Stimulated activated CD8-positive, alpha-beta memory T cell treated with anti-CD3 and anti-CD28 coated beads, Interleukin-15, amount 100 ng/mL, for 4 hours (primary cell): ENCODE measurements at places on chromosomes 5 and 9.

- DNase-seq: peak; percentile 10
These were observed 1.0 kb upstream of the PTBP3 start for GRCh38 chr9:112334432-112334841.

- DNase-seq: no peak
These were observed 278.1 kb downstream of the ICE1 start for GRCh38 chr5:5700549-5700948.

GRCh38 chr5:36839489-36840476 is 36.8 kb upstream of the NIPBL start:
- no peak for DNase-seq

DNA sequence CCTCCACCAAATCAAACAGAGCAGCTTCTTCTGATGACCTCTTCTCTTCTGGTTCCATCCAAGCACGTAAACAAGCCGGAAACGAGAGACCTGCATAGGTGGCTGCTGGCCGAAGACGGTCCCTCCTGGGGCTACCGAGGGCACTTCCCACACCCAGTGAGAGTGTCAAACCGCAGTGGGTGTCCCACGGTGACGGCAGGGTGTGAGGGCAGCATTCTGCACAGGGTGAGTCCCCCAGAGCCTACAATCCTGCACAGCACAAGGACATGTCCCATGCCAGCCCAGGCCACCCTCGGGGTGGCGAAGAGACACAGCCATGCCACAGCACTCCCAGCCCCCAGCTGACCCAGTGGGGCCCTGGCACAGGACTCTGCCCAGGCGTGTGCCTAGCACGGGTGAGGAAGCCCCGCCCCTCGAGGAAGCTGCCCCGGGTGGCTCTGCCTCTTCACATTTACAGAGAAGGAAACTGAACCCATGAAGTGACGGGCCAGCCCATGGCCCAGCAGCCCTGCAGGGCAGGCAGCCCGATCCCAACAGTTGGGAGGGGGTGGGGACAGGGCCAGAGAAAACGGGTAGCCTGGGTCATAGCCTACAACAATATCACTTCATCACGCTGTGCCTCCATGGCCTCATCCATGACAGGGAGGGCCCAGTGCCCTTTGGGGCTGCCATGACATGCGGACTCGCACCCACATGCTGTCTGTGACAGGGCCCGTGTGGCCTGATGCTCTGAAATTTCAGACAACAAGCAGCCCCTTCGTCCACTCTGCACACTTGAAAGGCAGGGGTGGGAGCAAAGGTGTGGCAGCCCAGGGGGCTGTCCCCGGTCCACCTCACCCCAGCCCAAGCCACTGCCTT is 43.2 kb downstream of the SEMA4D start:
- no peak for DNase-seq

- DNase-seq: no peak
These were observed 173.9 kb upstream of the PPP1R26 start for GRCh38 chr9:135305546-135306180.

DNA sequence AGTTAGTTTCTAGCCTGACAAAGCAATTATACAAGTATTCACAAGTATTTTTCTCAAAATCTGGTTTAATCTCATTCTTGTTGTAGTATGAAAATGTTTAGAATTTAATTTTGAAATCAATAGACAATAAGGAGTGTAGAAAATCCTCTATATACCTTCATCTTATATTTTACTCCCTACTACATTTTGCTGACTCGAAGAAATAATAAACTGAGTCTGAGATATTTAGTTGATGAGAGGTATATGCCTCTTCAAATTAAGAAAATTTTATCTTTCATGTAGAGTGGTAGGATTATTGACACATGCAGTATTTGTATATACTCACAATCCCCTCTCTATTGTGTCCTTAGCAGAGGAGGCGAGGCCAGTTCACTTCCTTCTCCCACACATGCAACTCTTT is 477.7 kb downstream of the MAN2A1 start:
- no peak for DNase-seq

- DNase-seq: no peak
These were observed 5.7 kb downstream of the GFM2 start for GRCh38 chr5:74761241-74761640.

DNA sequence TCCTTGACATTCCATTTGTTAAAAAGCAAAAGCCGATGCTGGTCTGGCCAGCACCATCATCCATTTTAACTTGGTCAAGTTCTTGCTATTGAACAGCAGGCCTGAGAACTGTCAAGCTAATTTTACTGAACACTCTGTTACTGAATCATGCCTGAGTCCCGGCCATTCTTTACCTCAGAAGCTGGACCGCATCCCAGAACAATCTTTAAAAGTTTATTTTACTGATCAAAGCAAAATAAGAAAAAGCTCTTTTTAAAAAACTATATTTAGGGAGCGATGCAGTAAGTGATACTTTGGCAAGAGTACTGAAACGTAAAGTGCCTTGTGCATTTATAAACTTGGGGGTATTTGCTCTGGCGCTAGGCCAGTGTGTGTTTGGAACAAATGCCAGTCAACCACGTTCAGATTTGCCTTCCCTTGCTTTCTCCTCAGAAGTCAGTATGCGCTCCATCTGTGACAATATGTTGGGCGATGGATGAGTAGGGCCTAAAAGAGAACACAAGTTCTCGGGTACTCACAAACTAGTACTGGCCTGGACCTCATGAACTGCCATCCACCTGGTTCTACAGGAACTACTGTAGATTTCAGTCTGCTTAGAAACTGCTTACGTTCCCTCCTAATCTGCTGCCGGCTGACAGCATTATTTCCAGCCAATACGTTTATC is 161.9 kb downstream of the MAPKAP1 start:
- no peak for DNase-seq

- no peak for DNase-seq
These were observed 274.6 kb downstream of the ANXA1 start for GRCh38 chr9:73426269-73426668.

- no peak for DNase-seq
These were observed 690.4 kb downstream of the SLCO4C1 start for GRCh38 chr5:101605700-101606099.

DNA sequence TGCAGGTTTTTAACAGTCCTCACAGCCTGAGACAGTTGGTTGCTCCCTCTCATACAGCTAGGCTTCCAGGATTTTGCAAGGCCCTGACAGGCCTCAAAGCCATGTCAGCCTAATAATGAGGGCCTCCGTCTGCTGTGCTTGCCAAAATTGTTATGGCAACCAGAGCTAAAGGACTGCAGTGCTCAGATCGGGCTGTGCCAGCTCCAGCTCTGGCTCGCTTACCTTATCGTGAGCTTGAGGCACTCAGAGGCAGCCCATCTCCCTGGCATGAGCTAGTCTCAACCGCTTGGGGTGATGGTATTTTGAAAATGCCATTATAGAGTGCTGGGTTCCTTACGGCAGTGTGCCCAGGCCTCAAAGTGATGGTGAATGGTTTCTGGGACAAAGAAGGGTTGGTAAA is 8.4 kb downstream of the MTAP start:
- no peak for DNase-seq

DNA sequence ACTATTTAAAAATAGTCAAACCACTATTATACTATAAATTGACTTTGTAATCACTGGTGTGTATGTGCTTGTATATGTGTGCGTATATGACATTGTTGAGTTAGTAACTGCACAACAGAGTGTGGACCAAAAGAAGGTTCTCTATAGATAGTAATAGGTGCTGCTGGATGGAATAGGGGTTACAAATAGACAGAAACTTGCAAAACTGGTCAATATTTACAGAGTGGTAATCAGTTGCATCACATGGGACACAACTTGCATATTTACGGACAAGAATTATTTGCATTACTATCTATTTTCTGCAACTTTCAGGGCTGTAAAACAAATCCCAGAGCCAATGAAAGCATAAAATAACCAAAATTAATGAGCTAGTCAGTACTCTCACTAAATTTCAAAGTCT is 42.4 kb downstream of the TNFSF8 start:
- DNase-seq: no peak

GRCh38 chr5:96855031-96855872 is 21.0 kb upstream of the ERAP2 start:
- no peak for DNase-seq

GRCh38 chr5:56313004-56313531 is 79.9 kb upstream of the ANKRD55 start:
- DNase-seq: no peak

DNA sequence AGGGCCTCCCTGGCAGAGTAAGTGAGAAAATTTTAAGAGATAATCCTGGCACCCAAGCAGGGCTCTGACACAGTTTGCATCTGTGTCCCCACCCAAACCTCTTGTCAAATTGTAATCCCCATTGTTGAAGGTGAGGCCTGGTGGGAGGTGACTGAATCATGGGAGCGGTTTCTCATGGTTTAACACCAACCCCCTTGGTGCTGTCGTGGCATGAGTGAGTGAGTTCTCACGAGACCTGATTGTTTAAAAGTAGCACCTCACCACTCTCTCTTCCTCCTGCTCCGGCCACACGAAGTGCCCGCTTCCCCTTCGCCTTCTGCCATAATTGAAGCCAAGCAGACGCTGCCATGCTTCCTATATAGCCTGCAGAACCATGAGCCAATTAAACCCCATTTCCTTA is 80.1 kb downstream of the FBXW11 start:
- no peak for DNase-seq

GRCh38 chr5:128636361-128636760 is 98.3 kb upstream of the FBN2 start:
- DNase-seq: no peak

DNA sequence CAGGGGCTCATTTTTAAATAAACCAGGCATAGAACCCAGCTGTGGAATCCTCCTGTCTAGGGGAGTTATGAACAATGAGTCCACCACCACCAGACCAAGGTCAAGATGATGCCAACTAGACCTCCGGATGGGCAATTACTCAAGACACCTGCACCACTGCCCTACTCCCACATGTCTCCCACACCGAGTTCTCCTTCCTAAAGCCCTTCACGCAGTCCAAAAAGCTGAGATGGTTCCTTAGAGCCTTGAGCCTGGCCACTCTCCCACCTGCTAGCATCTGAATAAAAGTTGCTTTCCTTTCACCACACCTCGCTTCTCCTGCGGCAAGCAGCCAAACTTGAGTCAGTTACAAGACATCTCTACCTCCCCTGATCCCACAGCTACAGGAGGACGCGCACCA is 15.4 kb upstream of the PPP1R26 start:
- DNase-seq: no peak

DNA sequence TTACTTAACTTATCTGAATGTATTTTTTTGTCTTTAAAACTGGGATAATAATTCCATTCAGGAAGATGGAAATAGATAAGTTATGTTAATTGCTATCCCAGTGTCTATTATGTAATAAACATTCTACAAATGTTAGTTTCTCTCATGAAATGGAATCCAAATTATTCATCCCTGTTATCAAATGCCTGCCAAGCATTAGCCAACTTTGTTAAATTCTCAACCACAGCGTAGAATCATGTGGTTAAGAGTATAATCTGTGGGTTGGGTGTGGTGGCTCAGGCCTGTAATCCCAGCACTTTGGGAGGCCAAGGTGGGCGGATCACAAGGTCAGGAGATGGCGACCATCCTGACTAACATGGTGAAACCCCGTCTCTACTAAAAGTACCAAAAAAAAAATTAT is 912.9 kb upstream of the SEMA6A start:
- DNase-seq: no peak

GRCh38 chr9:127959841-127960409 is 20.9 kb downstream of the EEIG1 start:
- no peak for DNase-seq

DNA sequence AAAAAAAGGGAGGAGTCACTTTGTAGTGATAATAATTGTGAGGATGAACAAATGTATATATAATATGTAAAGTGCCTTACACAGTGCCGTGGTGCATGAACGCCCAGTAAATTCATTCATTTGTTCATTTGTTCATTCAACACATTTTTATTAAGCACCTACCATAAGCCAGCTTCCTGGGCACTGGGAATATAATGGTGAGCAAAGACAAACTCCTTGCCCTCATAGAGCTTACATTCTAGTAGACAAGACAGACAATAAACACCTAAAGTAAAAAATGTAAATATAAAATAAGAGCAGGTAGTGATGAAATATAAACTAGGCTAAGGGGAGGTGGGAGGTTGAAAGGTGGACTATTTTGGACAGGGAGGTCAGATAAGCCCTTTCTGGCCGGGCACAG is 32.0 kb downstream of the SPRY4 start:
- DNase-seq: no peak

- no peak for DNase-seq
These were observed 156.2 kb upstream of the NR3C1 start for GRCh38 chr5:143559586-143560109.

DNA sequence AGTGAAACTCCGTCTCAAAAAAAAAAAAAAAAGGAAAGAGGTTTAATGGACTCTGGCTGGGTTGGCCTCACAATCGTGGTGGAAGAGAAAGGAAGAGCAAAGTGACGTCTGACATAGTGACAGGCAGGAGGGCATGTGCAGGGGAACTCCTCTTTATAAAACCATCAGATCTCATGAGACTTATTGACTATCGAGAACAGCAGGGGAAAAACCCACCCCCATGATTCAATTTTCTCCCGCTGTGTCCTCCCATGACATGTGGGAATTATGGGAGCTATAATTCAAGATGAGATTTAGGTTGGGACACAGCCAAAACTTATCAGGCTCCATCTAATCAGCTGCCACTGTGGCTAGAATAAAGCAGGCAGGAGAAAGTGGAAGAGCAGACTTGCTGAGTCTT is 610.4 kb upstream of the NUDT12 start:
- DNase-seq: no peak

DNA sequence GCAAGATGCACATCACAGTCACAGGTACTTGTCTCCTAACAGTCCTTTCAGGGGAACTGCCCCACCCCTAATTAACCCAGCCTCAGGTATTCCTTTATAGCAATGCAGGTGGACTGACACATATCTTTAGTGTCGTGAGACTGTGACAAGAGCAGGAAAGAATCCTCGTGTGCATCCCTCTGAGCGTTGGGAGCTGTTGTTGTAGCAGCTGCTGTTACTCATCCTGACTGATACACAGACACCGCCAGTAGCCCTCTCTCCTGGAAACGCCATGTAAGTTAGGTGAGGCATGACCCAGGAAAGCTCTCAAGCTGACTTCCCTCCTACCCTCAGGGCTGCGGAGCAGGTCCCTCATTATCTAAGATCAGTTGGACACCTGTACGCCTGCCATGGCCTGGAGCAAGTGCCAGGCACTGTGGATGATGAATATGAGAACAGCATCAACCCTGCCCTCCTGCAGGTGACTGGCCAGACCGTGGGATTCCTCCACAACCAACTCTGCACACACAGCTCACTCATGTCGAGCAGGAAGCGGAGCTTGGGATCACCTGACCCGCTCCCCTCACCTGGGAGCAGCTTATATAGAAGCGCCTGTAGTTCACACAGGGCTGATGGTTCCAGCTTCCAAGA is 10.2 kb upstream of the LCN15 start:
- DNase-seq: no peak
